ENCODE measurements at places on chromosomes 6 and 20.

DNA sequence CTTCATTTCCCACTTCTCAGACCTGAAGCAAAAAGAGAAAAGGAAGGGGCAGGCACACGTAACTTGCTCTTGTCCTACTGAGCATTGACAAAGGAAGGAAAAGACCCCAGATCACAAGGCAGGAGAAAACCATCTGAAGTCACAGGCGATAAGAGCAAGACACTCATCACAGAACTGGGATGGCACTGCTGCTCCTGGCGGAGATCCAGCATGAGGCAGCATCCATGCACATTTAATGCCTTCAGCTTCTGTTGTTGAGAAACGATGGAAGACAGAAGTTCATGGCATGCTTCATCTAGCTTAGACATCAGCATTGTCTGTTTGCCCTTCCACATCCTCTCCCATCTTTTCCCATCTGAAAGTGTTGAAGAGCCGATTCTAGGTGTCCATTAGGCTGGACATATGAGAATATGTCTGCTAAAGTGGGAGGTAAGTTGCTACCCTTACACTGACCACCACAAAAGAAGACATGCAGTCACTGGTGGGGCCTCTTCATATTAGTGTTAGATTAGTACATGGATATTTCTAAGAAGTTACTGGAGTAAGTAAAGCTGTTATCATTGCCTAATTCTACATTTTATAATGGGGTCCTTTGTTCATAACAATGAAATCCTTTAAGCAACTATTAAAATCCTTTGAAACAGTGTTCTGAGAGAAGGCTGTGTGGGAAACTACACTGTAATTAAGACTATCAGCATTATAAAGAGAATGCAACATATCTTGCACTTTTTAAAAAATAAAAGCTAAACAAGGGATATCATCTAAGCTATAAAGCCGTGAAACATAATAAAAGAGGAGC is 618.5 kb downstream of the C6orf118 start:
- no peak for DNase-seq

- DNase-seq = no peak
Measured at GRCh38 chr6:77322604-77323003, 140.7 kb downstream of the HTR1B start.

GRCh38 chr6:145028144-145028818 is 707.0 kb downstream of the EPM2A start:
- DNase-seq = no peak

DNA sequence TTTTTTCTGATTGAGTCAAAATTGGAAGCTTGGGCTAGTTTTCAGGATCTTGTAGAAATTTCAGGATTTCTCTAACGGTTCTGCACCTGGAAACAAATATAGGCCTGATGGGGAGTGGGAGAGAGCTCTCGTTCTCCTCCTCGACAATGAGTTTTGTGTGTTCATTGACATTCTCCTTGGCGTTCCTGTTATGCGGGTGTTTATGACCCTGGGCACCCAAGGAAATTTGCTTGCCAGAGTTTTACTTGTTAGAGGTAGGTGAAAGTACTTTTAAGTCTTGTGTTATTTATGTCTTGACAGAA is 2.2 kb downstream of the ASXL1 start:
- no peak for DNase-seq

- no peak for DNase-seq
Measured at GRCh38 chr6:66865771-66866170, 1158.7 kb upstream of the EYS start.
